ENCODE measurements at places on chromosomes 2 and 18.

GRCh38 chr2:238712011-238712410 lies 135.9 kb upstream of the TWIST2 start:
- no peak for DNase-seq

DNA sequence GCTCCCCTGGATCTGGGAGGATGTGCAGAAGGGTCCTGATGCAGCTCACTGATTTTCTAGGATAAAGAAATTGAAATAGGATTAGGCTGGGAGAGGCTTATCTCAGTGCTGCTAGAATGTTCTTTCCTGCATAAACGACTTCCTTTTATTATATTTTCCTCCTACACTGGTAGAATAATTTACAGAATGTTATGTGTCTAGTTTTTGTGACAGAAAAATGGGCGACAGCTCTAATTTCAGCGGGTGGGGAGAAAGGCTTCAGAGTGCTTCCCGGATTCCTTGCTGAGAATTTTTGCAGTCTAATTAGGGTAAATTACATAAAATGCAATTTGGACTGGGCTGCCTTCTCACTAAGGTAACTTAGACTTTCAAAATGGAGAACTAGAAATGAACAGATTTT lies 66.2 kb downstream of the SKA1 start:
- DNase-seq, result no peak

- DNase-seq, result no peak
Measured at GRCh38 chr2:71003966-71004755, 9.5 kb upstream of the TEX261 start.

DNA sequence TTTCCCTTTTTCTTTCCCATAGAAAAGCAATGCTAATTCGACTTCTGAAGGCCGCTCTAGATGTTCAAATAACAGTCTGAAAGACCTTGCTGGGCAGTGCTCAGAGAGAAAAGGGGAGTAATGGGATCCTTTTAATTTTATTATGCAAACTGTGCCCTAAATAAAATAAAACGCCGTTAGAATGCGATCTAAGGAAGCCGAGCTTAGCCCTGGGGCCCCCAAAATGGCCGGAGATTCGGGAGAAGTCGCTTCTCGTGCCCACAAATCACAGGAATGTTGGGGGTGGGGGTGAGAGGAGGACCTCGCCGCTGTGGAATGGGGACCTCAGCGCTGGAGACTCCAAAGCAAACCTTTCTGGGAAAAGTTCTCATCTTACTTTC lies 8.4 kb upstream of the POU3F3 start:
- no peak for DNase-seq

DNA sequence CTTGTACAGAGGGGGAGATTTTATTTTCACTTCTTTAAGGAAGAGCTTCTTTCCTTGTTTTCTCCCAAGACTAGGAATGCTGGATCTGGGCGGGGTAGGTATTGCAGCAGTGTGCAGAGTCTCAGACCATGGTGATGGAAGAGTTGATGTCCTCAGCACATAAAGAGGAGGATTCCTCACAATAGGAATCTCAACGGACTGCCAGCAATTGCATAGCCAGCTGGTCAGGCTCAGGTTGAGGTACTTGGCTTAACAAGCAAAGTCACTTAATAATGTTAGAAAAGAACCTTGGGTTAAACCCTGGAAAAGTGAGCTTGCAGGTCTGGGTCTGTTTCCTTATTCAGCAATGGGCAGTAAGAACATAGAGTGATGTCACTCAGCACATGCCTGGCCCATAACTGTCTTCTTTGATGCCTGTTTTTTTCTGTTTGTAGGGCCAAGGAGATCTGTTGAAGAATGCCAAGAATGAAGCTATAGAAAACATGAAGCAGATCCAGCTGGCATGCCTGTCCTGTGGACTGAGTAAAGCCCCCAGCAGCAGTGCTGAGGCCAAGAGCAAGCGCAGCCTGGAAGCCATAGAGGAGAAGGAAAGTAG lies 342.1 kb downstream of the PLCL1 start:
- DNase-seq, result no peak

- no peak for DNase-seq
Measured at GRCh38 chr2:159298967-159299366, 12.5 kb upstream of the WDSUB1 start.

- peak; percentile 60 for DNase-seq
Measured at GRCh38 chr2:228841877-228842276, 429.2 kb downstream of the PID1 start.

DNA sequence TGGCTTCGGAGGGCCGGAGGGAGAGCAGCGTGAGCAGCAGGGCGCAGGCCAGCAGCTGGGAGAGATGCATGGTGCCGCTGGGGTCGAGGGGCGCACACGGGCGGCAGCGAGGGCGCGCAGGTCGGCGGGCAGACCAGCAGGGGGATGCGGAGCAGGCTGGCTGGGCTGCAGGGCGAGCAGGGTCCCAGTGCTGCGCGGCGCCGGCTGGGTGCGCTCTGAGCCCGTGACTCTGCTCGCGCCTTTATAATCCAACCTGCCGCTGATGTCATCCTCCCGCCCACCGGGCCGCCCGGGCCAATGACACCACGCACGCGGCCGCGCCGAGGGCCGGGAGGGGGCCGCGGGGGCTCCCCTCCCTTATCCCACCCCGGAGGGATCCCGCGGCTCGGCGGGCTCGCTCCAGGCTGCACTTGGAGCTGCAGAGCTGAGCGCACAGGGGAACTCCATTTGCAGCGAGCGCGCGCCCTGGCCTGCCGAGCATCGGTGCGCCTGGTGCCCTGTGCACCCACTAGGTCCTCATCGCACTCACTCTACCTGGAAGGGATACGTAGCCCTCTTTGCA lies at the start of gene NPPC:
Gene NPPC (minus strand): TSS at position 217 of the 562 bp plus-strand sequence. CDS start 147 bp downstream, at position 70.
- DNase-seq, result peak; percentile 47

- peak; percentile 54 for DNase-seq
Measured at GRCh38 chr18:48007955-48008701, 77.7 kb upstream of the SMAD2 start.

DNA sequence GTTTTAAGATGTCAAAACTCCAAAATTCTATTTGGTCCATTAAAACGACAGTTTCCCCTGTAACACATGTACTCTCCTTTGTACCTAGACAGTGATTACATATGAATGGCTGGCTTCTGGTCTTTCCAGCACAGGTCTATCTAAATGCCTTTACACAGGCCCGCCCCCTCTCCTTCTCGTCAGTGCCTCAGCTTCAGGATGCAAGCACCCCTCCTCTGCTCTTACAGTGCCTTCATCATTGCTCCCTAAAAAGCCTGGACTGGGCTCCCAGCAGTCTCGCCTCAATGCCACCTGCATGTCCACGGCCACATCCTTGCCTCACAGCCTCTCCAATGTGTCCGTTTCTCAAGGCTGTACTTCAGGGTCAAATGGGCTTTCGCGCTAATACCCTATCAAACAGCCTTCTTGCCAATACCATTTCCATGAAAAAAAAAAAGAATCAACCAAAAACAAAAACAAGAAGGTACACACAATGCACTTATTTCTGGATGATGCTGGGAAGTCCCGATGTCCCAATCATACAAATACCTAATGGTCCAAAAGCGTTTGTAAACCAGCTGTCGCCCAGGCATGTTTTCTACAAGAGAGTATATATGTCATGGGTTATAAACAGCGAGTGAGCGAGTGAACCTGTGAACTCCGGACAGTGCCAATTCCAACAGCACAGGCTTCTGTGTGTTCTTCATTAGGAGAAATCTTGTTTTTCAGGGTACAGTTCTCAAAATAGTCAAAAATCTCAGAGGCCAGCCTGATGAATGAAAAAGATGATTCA lies 77.2 kb downstream of the EIPR1 start:
- peak; percentile 19 for DNase-seq

DNA sequence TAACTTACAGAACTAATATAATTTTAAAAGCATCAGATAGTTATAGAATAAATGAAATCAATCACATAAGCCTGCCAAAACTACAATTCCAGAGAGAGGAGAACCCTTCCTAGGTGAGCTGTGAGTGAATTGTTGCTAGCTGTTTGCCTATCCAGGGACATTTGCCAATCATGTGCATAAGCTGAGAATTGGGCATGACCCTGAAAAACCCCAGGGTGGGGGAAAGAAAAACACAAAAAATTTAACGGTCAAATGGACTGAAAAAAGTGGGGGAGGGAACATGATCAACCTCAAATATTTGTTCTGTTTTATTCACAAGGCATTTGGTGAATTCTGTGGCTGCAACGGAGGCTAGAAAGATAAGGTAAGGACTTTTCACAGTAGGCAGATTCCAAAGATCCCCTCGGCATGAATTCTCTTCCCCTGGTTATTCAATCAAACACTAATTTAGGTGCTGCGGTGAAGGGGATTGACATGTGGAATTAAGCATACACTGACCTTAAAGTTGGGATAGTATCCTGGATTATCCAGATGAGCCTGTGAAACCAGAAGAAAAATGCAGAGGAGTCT lies 203.9 kb upstream of the RGPD4 start:
- no peak for DNase-seq

- peak; percentile 11 for DNase-seq
Measured at GRCh38 chr18:55001394-55002024, 42.2 kb upstream of the CCDC68 start.

DNA sequence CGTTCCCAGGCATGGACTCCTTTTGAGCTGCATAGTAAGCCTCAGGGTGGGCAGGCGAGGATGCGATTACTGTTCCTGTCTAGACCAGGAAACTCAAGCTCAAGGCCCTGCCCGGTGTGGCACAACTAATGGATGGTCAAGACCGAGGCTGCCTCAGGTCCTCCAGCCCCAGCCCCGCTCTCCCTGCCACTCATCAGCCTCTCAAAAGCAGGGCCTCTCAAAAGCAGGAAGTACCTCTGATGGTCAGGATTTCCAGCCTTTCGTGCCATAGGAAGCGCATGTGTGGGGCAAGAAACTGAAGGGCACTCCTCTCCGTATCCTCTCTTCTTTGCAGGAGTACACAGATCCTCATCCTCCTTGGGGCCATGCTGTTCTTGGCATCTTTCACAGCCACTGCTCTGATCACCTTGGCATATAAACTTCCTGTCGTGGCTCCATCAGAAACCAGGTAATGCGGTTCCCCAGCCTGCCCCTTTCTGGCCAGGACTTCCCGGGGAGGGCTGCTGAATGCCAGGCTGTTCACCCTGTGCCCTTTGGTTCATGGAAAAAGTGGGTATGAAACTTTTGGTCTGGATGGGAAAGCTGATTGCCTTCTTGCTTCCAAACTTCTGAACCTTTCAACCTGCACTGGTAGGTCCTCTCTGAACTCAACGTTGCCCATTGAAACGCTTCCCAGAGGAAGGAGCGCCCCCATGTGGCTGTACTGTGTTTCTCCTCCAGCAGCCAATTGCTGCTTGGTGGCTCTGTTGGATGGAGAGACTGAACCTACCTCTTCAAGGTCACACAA lies 82.8 kb upstream of the SEC11C start:
- DNase-seq, result peak; percentile 84

DNA sequence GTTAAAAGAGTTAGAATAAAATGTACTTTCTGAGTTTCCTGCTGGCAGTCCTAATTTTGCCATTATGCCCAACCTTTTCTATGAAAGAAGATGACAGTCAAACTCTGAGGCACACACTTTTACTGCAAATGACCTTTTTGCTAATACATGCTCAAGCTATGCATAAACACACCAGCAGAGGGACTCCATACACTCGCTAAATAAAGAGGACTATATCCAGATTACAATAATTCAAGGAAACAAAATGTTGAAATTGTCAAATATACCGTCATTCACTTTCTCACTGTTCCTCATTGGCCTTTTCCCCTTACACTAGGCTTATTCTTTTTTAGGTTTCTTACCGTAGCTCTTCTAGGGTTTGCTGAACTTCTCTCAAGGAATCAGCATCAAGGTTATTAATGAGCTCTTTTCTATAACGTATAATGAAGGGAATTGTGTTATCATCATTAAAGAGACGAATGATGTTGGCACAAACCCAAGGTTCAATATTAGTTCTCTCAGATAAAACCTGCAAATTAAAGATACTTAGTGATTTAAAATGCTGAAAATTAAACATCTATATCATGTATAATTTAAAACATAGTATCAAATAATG lies 25.7 kb downstream of the SRBD1 start:
- peak; percentile 79 for DNase-seq

DNA sequence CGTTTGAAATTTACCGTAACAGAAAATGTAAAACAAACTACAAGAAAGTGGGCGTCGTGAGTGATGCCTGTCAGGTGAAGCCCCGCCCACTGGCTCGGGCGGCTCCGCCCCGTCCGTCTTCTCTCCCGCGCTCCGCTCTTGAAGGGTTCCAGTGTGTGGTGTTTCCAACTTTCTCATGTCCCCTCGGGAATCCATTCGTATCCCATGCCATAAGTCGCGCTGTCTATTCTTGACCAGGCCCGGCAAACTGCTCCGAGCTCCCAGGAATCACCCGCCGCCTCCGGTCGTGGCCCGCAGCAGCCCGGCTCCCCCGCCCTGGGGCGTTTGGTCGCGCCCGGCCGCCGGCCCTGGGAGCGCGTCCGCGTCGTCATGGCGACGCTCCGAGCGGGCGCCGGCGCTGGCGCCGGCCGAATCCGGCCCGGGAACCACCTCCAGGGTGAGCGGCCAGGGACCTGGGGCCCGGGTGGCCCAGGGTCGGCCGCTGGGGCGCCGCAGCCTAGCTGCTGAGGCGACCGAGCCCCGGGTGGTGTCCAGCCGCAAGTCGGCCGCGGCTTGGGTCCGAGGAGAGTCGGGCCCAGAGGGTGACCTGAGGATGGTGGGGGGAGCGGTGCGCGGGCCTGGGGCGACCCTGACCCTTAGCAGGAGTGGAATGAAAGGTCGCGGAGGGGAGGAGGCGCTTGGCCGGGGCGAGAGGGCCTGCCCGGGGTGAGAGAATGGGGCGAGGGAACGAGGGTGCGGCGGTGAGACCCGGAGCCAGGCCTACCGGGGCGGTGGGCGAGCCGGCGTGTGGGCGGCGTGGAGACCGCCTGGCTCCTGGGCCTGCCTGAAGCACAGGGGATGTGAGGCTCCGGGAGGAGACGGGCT lies at the start of gene CFAP221:
Gene CFAP221 (plus strand): TSS at position 375 of the 864 bp plus-strand sequence. CDS start 1,683 bp downstream, outside the sequence.
- DNase-seq, result peak; percentile 79

DNA sequence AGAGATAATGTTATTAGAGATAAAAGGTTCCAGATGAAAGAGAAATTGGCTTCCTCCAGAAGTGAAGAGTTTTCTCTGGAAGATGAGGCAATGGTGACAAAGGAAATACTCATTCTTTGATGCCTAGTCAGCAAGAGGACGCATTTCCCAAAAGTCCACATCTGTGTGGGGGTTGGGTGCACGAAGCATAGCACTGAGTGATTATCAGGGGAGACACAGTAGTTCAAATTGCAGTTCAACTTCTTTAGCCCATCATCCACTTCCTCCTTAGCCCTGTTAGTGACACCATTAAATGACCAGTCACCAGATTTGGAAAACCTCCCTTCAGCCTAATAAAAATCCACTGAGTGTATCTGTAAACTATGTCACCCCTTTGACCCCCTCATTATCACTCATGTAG lies 80.9 kb upstream of the PHLPP1 start:
- DNase-seq, result no peak

GRCh38 chr2:196088203-196088602 lies 19.6 kb upstream of the DNAH7 start:
- peak; percentile 90 for DNase-seq

Measured in choroid plexus epithelial cell (primary cell).